ENCODE measurements at places on chromosomes 1 and 21. TPM values are rescaled to one million over a fixed set of nuclear protein-coding genes. Genes with fewer than 3 reads are reported as not detected.

RER1 gene
- 158 TPM for polyA plus RNA-seq

MCOLN3 gene
- polyA plus RNA-seq: 7.8 TPM

TMEM183A gene
- 47.5 TPM for polyA plus RNA-seq

ARL8A gene
- 60.8 TPM for polyA plus RNA-seq

COL16A1 gene
- polyA plus RNA-seq: 9.2 TPM

GPR89B gene
- 34.2 TPM for polyA plus RNA-seq

LIPI gene
- polyA plus RNA-seq: not detected

CYP4Z1 gene
- 0.19 TPM for polyA plus RNA-seq

BRINP3 gene
- polyA plus RNA-seq: 1.4 TPM

- H3K27me3 ChIP-seq: no peaks in the 10 kb centered on the region
- no peaks in the 10 kb centered on the region for H3K36me3 ChIP-seq
- peaks cover 31% of the 10 kb centered on the region for H3K4me1 ChIP-seq
- no peak overlapping the region for H3K27ac ChIP-seq
Observed at GRCh38 chr1:41485605-41486004, 1.1 kb upstream of the EDN2 start.

GRCh38 chr1:62068416-62068843, 126.2 kb upstream of the L1TD1 start:
- peaks cover 4% of the 10 kb centered on the region for H3K36me3 ChIP-seq
- H3K27ac ChIP-seq: peak overlapping the region; percentile 8
- DNase-seq: no peak
- no peak overlapping the region for H3K4me3 ChIP-seq
- H3K4me1 ChIP-seq: no peaks in the 10 kb centered on the region

- H3K36me3 ChIP-seq: no peaks in the 10 kb centered on the region
- peak overlapping the region; percentile 55 for H3K4me3 ChIP-seq
Observed at GRCh38 chr1:17117451-17118265, 1.6 kb downstream of the PADI2 start.

GRCh38 chr1:35854989-35855700, 27.9 kb upstream of the AGO1 start:
- no peaks in the 10 kb centered on the region for H3K4me1 ChIP-seq
- no peak overlapping the region for H3K27ac ChIP-seq
- H3K36me3 ChIP-seq: peaks cover 4% of the 10 kb centered on the region
- H3K4me3 ChIP-seq: no peak overlapping the region

GRCh38 chr1:184810735-184811343, 56.2 kb upstream of the EDEM3 start:
- no peak overlapping the region for H3K4me3 ChIP-seq
- no peaks in the 10 kb centered on the region for H3K36me3 ChIP-seq
- no peak overlapping the region for H3K27ac ChIP-seq
- H3K4me1 ChIP-seq: no peaks in the 10 kb centered on the region
- H3K27me3 ChIP-seq: no peaks in the 10 kb centered on the region

GRCh38 chr1:196608390-196609369, at the start of gene KCNT2:
TSS of gene KCNT2 (minus strand) at chr1:196608440. CDS start at chr1:196608309, 131 bp downstream.
- peak; percentile 85 for DNase-seq
- peak within 1 kb of the TSS; percentile 10 for H3K27ac ChIP-seq
- H3K4me1 ChIP-seq: no peaks in the 10 kb centered on the region
- no peaks in the 10 kb centered on the region for H3K36me3 ChIP-seq

GRCh38 chr1:12591267-12591938, 26.6 kb downstream of the DHRS3 start:
- H3K4me3 ChIP-seq: no peak overlapping the region
- H3K27me3 ChIP-seq: no peaks in the 10 kb centered on the region
- H3K4me1 ChIP-seq: peaks cover 32% of the 10 kb centered on the region
- DNase-seq: no peak

- H3K4me3 ChIP-seq: no peak overlapping the region
- H3K36me3 ChIP-seq: no peaks in the 10 kb centered on the region
- H3K27ac ChIP-seq: no peak overlapping the region
- DNase-seq: no peak
- no peaks in the 10 kb centered on the region for H3K4me1 ChIP-seq
Observed at GRCh38 chr1:151920149-151920548, 10.8 kb upstream of the THEM4 start.

GRCh38 chr21:43834146-43834905, 30.7 kb upstream of the AGPAT3 start:
- no peak for DNase-seq
- no peaks in the 10 kb centered on the region for H3K4me1 ChIP-seq
- no peaks in the 10 kb centered on the region for H3K27me3 ChIP-seq
- no peak overlapping the region for H3K27ac ChIP-seq
- H3K36me3 ChIP-seq: no peaks in the 10 kb centered on the region
- H3K4me3 ChIP-seq: no peak overlapping the region

DNA sequence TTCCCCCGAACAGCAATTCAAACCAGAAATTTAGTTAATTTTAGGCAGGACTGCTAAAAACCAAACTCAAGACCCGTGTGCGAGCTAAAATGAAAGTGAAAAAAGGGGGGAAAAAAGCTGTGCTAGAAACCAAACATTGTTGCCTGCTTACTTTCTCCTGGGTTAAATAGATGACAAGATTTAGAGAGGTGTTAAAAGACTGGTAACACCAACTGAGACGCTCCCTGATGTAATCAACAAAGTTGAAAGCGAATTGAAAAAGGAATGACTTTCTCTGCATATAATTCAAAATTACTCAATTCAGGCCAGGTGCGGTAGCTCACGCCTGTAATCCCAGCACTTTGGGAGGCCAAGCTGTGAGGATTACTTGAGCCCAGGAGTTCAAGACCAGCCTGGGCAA, 6.8 kb downstream of the CDCA8 start:
- no peaks in the 10 kb centered on the region for H3K27me3 ChIP-seq
- H3K27ac ChIP-seq: no peak overlapping the region
- no peak overlapping the region for H3K4me3 ChIP-seq
- no peaks in the 10 kb centered on the region for H3K36me3 ChIP-seq
- no peaks in the 10 kb centered on the region for H3K4me1 ChIP-seq
